DMS53 (cell line): ENCODE measurements at places on chromosomes 1 and 21.

DNA sequence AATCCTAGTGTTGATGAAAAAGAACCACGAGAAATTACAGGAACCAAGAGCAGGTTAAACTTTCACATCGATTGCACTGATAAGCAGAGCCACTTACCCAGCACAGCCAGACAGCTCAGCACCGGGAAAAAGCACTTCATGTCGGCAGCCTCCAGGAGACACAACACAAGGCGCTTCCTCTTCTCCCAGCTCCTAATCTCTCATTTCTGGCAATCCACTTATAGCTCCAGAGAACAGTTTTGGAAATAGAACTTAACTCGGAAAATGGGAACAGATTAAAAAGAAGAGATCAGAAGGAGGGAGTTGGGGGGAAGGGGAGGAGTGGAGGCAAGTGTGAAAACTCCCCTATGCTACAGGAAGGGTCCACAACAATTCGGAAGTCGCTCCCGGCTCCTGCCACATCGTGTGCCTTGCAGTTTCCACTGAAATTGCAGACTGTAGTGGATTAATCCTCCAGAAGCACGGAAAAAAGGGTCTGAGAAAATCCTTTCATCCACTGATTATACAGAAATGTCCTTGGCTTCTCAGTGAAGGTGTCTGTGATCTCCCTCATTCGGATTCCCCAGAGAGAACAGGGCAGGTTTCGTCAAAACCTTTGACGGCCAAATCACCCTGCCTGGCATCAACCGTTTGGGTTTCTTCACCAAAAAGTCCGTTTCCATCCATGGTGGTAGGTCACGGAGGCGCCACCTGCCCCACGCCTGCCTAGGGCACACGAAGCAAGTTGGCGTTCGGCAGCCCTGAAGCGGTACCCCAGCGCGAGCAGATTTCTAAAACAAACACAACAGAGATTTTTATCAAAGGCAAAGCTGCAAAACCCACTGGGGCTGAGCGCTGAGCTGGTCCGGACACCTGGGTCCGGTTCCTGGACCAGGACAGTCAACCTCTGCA, 1.1 kb downstream of the IGSF3 start:
- DNase-seq, result no peak

GRCh38 chr1:180503280-180503862, 994 bp upstream of the ACBD6 start:
- peak; percentile 71 for DNase-seq

- no peak for DNase-seq
Measured at GRCh38 chr21:31449921-31450535, 106.0 kb upstream of the TIAM1 start.

DNA sequence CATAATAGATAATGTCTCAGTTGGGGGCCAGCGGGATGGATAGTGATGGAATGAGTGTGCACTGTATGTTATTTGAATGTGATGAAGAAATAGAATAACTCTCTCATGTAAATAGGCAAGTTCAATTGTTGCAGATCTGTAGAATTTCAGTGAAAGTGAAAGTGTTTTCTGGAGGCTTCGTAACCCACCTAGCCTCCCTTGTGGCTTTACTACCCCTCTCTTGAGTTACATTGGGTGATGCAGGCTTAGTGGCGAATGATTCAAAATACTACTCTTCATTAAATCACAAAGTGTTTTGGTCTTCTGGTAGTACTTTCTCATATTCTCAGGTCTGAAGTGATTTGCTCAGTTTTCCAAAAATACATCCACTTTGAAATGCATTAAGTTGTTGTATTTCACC, 411.9 kb downstream of the ZP4 start:
- no peak for DNase-seq

- DNase-seq, result no peak
Measured at GRCh38 chr1:162219461-162219860, 150.0 kb downstream of the NOS1AP start.

DNA sequence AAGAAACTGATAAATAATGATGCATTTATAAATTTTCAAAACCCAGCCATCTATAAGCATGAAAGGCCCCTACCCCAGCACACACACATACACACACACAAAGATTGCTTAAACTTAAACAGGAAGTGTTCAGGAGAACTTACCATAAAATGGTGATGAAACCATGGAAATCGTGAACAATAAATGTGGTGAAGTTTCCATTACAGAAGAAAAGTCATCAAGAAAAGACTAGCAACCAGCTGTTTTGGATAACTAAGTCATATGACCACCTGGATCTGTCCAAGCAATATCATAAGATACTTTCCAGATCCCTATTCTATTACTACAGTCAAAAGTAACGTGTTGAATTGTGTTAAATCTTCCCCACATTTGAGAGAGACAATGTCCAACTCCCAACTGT, 24.1 kb downstream of the RGS5 start:
- DNase-seq, result no peak

GRCh38 chr1:221812905-221813597, 71.2 kb upstream of the DUSP10 start:
- DNase-seq, result no peak

DNA sequence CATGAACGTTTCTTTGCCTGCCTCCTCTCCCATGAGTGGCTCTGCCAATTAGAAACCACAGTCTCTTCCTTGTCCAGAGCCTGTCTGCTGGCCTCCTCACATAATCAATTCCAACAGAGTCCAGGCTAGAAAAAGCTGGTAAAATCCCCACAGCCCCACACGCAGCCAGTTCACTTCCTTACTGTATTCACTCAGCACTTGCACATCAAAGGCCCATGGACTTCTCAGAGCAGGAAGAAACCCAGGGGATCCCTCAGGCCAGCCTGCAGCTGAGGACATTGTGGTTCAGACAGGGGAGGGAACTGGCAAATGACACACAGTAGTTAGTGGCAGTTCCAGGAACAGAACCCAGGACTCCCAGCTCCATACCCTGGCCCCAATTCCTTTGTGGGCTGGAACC, 171.6 kb upstream of the EDN2 start:
- DNase-seq, result no peak

DNA sequence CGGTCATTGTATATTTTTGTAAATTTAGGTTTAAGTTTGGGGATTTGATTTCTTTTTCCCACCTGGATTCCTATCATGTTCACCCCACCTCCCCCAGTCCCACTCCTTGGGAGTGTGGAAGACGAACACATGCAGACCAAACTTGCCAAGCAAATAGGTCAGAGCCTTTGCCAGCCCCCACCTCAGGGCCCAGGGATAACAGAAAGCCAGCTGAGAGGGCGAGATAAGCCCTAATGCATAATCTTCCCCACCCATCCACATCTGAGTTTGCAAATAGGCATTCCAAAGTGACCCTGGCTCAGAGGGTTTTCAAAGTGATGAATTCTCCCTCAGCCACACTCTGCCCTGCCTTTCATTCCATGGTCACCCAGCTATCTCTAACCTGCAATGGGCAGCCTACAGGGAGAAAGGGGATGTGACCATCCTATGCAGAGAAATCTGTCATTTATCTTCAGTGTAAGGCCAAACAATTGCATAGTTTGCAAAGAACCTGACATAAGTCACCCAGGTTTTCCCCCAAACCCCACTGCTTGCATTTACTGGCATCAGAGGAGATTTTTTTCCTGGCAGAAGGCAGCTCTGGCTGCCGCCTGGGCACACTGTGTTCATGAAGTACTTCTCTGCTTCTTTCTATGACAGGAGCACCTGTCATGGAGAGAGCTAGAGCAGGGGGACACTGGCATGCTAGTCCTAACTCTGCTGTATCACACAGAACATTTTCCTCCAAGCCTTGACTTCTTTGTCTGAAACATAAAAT, 69.0 kb upstream of the NFIA start:
- no peak for DNase-seq

- no peak for DNase-seq
Measured at GRCh38 chr1:160640359-160641123, 6.3 kb downstream of the SLAMF1 start.

GRCh38 chr1:218930472-218931241, 243.0 kb upstream of the LYPLAL1 start:
- no peak for DNase-seq

DNA sequence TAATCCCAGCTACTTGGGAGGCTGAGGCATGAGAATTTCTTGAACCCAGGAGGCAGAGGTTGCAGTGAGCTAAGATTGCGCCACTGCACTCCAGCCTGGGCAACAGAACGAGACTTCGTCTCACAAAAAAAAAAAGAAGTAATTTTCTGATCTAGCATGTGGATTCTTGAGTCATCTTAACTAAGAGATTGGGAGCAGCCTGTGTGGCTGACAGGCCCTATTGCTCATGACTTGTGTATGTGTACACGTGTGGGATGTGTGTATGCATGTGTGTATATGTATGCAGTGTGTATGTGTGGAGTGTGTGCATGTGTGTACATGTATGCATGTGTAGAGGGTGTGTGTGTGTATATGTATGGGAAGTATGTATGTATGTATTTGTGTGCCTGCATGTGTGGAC, 29.5 kb downstream of the DOP1B start:
- DNase-seq, result no peak

DNA sequence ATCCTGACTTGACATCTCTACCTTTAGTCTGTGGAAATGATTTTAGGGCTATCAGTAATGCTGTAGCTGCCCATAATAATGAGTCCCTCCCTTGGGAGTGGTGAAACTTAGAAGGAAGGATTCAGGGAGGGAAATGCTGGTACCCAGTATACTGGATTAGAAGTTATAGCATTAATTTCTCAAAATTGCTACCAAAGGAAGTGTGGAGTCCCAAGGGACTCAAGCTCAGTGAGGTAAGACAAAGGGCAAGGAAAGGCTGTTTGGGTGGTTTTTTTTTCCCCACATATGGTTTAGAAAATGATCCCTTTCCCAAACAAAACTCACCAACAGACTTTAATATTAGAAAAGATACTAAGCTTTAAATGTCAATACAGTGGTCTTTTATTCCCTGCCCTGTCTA, 99.9 kb downstream of the CD247 start:
- no peak for DNase-seq

GRCh38 chr1:19354531-19354981, 42.4 kb downstream of the SLC66A1 start:
- DNase-seq, result no peak

GRCh38 chr1:205518661-205519540, 14.4 kb downstream of the CDK18 start:
- no peak for DNase-seq

- no peak for DNase-seq
Measured at GRCh38 chr1:118990513-118991152, 2.5 kb upstream of the TBX15 start.

- no peak for DNase-seq
Measured at GRCh38 chr1:222283147-222283768, 264.6 kb downstream of the HHIPL2 start.

DNA sequence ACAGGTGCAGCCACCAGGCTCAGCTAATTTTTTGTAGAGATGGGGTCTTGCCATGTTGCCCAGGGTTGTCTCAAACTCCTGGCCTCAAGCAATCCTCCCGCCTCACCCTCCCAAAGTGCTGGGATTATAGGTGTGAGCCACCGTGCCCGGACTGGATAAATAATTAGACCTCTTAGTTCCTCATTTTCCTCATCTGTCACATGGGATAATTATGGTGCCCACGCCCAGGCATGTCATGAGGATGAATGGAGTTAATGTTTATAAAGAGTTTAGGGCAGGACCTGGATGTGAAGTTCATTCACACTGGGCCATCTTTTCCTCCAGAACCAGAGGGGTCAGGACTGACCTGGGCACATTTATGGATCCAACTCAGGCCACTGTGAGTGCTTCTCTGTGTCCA, 23.7 kb downstream of the PADI3 start:
- no peak for DNase-seq

GRCh38 chr1:203271962-203272632, 33.2 kb upstream of the BTG2 start:
- no peak for DNase-seq

- DNase-seq, result no peak
Measured at GRCh38 chr1:93095804-93096585, 16.9 kb downstream of the MTF2 start.

GRCh38 chr1:68600049-68600661, 103.3 kb upstream of the DEPDC1 start:
- DNase-seq, result peak; percentile 74

GRCh38 chr1:27399251-27400025, 7.0 kb downstream of the GPR3 start:
- no peak for DNase-seq

DNA sequence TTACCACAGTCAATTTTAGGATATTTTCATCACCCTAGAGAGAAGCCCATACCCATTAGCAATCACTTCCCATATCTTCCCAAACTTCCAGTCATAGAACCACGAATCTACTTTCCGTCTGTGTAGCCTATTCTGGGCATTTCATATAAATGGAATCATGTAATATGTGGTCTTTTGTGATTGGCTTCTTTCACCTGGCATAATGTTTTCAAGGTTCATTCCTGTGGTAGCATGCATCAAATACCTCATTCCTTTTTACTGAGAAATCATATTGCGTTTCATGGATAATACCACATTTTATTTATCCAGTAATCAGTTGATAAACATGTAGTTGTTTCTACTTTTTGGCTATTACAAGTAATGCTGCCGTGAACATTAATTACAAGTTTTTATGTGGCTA, 21.5 kb downstream of the DESI2 start:
- no peak for DNase-seq

DNA sequence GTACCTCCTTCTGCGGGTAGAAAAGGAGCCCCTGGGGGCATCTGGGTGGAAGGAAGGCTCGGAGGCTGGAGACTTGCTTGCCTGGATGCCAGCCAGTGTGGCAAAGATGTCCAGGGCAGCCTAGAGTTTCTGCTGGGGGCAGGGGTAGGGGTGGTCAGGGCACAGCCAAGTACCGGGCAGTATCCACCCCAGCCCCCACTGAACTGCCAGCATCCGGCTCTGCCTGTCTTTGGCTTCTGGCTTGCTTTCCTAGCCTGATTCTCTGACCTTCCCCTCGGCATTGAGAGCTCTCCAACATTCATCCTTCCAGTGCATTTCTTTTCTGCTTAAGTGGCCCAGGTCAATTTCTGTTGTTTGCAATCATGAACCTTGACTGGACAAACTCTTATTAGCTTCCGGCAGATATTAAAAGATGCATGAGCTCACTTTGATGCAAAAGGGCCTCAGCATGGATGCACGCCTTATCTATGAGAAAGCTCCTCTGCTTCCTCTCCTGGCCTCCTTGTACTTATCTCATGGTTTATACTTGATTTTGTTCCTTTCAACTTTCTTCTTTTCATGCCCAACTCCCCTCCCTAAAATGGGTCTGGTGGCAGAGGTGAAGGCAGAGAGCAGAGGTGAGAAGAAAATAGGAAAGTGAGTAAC, 116.9 kb downstream of the HLCS start:
- DNase-seq, result peak; percentile 93

DNA sequence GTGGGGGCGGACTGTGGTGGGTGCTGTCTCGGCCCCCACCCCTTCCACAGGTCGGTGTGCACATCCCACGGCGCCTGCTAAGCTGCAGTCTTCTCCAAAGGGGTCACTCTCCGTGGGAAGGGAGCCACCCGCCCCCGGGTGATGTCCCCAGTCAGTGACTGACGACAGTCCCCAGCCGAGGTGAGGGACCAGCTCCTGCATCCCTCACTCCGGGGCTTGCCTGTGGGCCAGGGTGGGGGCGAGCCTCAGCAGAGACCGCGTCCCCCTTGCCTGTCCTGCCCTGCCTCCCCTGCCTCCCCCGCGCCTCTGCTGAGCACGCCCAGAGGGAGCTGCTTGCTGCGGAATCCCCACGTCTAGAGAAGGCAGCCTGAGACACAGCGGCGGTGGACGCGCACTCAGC, 35.9 kb upstream of the PDE9A start:
- DNase-seq, result no peak

GRCh38 chr1:188364927-188365449, 1536.2 kb downstream of the PLA2G4A start:
- no peak for DNase-seq
